ENCODE measurements at places on chromosomes 5 and 9.

DNA sequence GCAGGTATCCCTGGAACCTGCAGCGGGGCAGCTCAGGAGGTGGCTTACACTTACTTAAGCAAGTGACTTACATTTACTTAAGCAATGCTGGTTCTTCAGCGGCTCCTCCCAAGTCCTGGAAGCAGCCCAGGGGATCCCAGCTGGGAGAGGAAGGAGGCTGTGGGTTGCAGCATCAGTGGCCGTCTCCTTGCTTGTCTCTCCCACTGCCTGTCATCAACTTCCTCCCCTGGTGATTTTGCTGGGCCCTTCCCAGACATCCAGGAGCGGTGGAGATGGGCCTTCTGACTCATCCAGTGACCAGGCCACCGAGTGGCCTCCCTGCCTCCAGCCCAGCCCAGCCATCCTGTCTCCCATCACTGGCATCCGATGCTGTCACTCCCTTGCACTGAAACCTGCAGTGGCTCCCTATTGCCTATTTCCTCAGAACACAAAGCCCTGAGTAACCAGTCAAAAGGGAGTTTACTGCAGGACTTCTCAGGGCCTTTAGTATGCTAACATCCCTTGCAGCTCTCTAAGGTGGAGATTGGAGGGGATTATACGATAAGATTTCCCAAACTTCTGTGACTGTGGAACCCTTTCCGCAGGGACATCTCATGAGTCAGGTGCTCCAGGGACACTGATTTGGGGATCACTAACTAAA lies 155.9 kb upstream of the PHYKPL start:
- no peak for DNase-seq

GRCh38 chr5:90809311-90810056 lies 250.9 kb downstream of the ADGRV1 start:
- no peak for DNase-seq

- DNase-seq = no peak
These were observed 992 bp downstream of the SPACA9 start for GRCh38 chr9:132879457-132880323.

- no peak for DNase-seq
These were observed 1626.7 kb upstream of the ACO1 start for GRCh38 chr9:30757723-30758122.

GRCh38 chr9:76654575-76654974 lies 109.7 kb upstream of the PCA3 start:
- no peak for DNase-seq

- no peak for DNase-seq
These were observed 10.8 kb downstream of the CDC37L1 start for GRCh38 chr9:4690144-4690543.

- no peak for DNase-seq
These were observed 310.9 kb downstream of the PSAT1 start for GRCh38 chr9:78607853-78608252.

DNA sequence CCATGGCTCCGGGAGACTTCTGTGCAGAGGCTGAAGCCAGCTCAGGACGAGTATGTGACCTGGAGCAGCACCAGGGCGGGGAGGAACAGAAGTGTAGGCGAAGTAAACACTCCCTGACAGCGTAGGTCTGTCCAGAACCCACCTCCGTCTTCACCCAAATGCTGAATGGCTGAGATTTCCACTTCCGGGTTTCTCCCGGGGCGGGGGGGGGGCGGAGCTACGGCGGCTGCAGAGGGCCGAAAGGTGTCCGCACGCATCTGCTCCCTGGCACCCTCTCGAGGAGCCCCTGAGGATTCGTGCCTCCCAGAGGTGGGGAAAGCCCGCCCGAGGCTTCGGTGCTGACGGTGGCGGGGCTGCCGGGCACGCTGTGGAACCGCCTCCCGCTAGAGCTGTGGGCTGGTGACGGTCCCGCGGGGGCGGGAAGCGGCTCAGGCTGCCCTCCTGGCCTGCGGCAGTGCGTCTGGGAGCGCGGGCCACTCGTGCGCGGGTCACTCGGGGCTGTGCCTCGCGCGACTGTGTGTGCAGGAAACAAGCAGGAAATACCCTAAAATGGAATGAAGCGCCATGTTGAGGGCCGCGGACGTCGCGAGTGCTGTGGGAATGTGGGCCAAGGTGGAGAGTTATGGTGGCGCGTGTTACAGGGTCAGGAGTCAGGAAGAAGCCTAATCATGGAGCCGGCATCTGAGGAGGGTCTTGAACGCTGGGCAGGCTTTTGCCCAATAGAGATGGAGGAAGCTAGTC lies 1425.4 kb downstream of the FOXD4L5 start:
- no peak for DNase-seq

GRCh38 chr9:14482856-14483255 lies 168.9 kb upstream of the NFIB start:
- DNase-seq = no peak

- no peak for DNase-seq
These were observed 10.5 kb upstream of the B4GALT1 start for GRCh38 chr9:33177639-33178038.

- DNase-seq = no peak
These were observed 77.1 kb downstream of the HMCN2 start for GRCh38 chr9:130342714-130343085.

- DNase-seq = no peak
These were observed 8.8 kb downstream of the FAM200C start for GRCh38 chr5:160390787-160391696.

- DNase-seq = no peak
These were observed 163.7 kb downstream of the MAN2A1 start for GRCh38 chr5:109853377-109853776.
